ENCODE measurements at places on chromosomes 5 and 9.

- no peak for DNase-seq
These were observed 45.9 kb downstream of the TTC1 start for GRCh38 chr5:160054831-160055230.

GRCh38 chr5:464843-465590 is 22.0 kb downstream of the EXOC3 start:
- DNase-seq: no peak

DNA sequence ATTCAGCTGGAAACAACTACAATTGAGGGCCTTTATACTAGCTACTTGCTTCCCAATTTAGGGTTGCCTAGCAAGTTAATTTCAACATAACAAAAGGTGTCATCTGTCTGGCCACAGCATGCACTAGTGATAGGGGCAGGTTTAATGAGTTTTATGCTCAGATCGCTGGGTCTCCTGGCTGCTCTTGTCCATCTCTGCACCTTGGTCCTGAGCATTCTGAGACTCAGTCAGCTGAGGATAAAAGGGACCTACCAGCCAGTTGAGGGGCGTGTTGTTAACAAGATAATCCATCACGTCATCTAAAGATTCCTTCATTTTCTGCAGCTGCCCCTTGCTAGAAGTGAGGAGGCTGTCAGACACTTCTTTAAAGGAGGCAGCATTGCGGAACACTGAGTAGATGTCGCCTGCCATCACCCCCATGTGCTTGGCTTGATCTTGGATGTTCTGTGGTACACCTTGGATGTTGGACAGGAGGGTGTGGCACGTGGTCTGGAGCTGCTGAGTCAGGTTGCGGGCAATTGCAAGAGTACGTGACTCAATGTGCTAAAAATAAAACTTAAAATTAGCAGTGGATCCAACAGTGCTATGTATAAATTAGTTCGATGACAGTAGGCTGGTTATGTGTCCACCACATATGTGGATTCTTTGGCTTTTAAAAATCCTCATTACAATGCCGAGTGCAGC is 11.0 kb downstream of the PLIN2 start:
- no peak for DNase-seq

DNA sequence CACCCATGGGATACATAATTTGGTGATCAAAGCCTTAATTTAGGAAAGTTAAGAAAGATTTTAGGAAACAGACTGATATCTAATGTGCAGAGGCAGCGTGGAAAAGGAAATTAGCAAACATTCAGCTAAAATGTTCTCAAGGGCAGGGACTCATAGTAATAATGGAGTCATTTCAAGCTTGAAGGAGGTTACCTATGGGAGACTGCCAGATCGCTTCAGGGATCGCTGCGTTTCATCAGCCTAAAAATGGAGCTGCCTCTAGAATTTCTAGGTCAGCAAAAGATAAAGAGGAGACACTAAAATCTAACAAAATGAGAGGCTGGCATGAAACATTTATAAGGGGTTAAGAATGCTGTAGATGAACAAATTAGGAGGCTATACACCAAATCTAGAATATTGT is 115.5 kb downstream of the APBA1 start:
- no peak for DNase-seq

DNA sequence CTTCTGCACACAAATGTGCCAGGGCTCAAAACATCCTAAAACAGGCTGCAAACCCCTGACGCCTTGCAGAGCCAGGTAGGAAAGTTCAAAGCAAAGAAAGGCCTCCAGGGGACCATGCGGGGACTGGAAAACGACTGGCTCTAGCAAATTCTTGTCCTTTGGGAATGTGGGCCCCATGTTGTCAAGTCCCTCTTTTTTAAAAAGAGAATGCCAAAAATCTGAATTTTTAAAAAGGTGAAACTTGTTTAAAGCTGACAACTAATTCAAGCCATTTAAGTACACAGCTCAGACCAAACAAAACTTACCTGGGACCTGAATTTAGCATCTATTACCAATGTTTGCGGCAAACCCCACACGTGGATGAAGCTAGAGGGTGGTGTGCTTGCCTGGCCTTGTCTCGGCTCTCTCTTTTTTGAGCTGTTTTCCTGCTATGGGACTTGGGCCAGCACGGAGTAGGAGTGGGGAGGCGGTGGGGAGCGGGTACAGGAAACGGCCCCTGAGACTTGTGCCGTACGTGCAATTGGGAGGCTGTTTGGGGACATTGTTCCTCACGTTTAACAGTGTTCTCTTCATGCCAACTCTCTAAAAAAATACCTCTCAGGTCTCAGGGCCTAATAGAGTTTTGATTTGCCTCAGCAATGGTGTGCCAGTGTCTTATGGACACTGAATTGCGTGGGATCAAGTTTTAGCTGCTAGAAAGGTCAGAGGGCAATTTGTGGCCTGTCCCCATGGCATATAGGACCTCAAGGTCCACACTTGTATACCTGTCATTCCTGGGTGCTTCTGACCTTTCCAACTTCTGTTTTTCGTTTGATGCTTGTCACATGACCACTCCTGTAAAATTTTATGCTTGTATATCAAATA is 15.1 kb upstream of the PHF19 start:
- DNase-seq: no peak

GRCh38 chr5:116088062-116088461 is 3.2 kb downstream of the COMMD10 start:
- no peak for DNase-seq

DNA sequence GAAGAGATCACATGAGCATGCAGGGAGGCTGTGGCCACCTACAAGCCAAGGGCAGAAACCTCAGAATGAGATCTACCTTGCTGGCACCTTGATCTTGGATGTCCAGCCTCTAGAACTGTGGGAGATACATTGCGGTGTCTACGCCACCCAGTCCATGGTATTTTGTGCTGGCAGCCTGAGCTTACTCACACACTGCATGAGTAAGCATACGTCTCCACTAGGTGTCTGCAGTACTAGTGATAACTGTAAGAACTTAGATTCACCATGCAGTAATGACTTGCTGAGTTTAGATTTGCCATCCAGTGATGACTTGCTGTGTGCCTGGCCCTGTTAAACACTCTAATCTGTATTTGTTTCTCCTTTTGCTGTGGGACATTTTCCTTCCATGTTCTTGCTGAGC is 417.7 kb downstream of the GADD45G start:
- no peak for DNase-seq

- DNase-seq: no peak
These were observed 41.3 kb downstream of the ADAMTS6 start for GRCh38 chr5:65440456-65440855.

DNA sequence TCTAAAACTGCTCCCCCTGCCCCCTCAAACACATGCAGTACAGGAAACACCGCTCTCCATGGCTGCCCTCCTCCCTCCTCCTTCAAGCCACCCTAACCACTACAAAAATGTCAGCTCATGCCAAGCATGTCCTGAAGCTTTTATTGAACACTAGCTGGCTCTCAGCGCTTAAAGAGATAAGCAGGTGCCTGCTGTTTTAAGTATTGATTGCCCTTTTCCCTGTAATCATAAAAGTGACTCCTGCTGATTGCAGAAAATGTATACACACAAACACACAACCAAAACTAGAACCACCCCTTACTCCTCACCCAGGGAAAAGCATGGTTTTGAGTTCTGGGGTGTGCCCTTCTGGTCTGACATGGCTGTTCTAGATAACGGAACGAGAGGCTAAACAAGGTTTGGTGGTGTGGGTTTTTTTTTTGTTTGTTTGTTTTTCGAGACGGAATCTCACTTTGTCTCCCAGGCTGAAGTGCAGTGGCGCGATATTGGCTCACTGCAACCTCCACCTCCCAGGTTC is 3.7 kb upstream of the UCK1 start:
- DNase-seq: no peak

Measured in anterior cingulate cortex (tissue), 58 donors.